ENCODE measurements at places on chromosomes 7 and 10.

DNA sequence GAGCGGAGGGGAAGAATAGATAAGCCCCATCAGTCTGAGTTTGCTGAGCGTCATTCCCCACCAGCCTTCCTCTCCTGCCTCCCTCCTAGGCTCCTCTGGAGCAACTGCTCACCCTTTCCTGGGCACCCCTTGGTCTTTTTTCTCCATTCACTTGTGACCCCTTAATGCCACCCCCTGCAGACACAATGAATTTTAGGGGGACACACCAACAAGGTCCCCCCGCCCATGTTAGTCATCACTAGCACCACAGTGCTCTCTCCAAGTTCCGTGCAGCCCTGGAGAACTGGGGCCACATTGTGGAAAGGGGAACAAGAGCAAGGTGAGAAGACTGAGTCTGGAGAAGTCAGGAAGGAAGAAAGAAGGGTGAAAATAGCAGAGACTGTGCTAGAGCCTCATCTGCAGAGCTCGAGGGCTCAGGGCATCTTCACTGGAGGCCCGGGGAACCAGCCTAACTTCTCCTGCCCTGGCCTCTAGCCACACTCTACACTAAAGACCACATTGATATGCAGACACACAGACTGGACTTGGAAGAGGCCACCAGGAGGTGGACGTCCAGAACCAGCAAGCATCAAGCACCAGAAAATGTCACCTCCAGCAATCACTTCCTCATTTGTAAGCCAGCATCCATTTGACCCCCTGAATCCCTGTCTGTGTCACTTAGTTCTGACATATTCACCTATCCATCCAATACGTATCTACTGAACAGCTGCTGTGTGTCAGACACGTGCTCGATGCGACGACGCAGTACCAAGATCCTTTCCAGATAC lies 17.5 kb downstream of the RGR start:
- DNase-seq, result no peak

GRCh38 chr7:67484244-67484751 lies 487.7 kb downstream of the TYW1 start:
- no peak for DNase-seq

DNA sequence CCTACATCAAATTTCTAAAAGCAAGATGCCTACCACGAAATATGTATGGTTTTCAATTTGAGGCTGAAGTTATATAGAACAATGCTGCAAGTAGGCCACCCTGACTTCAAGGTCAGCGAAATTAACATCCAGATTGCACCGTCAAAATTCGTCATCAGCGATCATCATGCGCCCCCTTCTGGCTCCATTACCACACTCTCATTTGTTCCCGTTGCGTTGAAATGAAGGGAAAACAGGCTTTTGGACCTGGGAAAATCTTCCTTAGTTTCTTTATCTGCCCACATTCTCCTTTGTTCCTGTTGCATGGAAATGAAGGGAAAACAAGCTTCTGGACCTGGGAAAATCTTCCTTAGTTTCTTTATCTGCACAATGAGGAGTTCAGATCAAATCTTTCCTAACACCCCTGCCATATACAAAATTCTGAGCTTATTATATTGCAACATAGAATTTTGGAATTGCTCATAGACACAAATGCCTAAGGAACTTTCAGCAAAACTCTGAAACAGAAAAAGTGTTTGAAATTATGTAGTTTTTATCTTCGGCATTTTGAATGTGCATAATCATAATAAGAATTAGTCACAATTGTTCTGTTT lies 98.2 kb upstream of the PRKCQ start:
- DNase-seq, result peak; percentile 31

DNA sequence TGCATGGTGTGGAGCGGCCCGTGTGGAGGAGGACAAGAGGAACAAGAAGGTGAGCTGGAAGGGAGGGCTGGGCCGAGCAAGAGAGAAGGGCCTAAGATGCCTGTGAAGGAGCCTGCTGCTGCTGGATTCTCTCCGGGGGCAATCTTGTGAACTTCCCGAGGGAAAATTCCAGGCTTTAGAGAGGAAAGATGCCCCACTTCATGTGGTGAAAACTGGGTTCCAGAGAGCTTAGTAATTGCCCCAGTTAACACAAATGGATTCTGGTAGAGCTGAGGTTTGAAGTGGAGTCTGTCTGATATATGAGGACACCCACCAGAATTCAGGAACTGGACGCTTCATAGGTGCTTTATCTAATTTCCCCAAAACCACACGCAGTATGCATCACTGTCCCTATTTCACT lies 114.1 kb upstream of the ZMIZ1 start:
- DNase-seq, result no peak

DNA sequence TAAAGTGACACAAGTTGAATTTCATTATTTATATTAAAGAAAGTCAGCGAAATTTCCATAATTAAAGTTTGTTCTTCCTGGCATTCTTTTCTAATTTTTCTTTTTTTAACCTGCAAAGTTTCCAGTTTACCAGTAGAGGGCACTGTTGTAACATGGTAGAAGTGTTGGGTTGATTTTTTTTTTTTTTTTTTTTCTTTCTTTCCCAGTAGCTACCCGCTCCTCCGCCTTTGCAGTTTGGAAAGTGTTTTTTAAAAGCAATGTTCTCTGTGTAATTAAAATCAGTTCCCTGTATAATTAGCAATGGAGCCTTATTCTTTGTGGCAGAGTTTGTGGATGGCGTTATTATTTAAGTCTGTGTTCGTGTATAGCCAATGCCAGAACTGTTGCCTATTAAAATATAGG lies 53.7 kb downstream of the TAF3 start:
- DNase-seq, result no peak

GRCh38 chr10:113441220-113441619 lies 111.6 kb upstream of the HABP2 start:
- no peak for DNase-seq

GRCh38 chr7:131364767-131365344 lies 37.2 kb downstream of the MKLN1 start:
- DNase-seq, result no peak

GRCh38 chr7:35754741-35755140 lies 46.1 kb upstream of the SEPTIN7 start:
- DNase-seq, result no peak

GRCh38 chr10:89867964-89868363 lies 166.6 kb downstream of the KIF20B start:
- no peak for DNase-seq

DNA sequence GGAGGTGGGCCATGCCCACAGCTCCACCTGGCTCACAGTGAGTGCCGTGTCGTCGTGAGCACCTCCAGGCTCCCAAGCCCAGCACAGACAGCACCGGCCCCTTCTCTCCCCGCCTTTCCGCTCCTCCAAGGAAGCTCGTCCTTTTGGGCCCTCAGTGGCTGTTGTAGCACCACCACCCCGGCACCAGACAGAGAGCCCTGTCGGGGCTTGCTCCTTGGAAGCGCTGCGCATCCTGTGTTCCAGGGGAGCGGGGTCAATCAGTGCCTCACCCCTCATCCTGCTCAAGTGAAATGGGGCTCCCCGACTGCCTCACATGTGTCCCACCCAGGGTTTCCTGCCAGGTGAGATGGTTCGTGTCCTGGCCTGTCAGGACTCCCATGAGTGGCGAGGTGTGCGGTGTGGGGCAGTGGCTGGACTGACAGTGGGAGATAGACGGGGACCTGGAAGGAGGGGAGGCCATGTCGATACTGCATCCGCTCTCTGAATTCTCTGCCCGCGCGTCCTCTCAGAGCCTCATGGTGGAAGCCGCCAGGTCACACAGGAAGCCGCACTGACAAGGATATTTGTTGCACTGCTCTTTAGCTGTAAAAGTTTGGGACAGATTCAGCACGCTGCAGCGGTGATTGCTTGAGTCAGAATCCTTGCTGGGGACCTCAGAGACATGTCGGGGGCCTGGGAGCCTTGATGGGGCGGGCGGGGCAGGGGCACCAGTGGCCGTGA lies 107.1 kb downstream of the INPP5A start:
- DNase-seq, result no peak

DNA sequence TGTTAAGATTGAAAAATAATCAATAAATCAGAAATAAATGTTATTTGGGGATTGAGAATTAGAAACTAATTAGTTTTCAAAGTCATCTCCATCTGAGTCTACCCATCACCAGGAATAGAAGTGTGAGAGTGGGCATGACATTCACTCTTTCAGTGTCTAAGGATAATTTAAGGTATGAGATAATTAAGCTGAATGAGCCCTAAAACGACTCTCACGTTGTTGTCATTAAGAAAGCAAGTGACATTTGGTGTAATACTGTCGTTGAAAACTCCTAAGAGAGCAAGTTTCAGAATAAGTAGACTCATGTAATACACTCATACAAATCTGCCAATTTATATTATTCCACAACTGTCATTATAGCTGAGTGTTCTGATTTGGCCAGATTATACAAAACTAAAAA lies 7.1 kb downstream of the AGMO start:
- DNase-seq, result no peak

DNA sequence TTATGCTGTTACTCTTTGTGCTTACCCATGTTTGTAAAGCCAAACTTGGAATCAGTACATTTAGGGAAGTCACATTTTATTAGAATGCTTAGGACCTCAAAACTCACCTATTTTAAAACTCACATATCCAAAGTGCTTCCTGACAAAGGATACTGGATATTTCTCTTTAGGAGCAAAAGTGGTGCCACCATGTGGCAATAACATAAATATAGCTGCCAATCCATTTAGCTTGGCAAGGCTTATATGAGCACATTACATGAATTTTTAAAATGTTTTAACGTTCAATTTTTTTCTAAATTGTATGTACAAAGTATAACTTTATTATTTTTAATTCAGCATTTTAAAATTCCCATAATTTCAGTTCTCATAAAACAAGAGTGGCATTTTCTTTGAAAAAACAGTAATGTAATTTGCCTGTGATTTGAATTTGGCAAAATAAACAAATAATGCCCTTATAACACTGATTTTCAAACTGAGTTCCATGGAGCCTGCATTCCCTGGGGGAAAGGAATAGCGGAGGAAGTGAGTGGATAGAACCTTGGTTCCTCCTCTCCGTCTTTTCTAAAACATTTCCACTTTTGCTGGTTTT lies 75.4 kb downstream of the HDAC9 start:
- DNase-seq, result no peak

GRCh38 chr7:31373337-31374289 lies 33.1 kb upstream of the NEUROD6 start:
- DNase-seq, result no peak

DNA sequence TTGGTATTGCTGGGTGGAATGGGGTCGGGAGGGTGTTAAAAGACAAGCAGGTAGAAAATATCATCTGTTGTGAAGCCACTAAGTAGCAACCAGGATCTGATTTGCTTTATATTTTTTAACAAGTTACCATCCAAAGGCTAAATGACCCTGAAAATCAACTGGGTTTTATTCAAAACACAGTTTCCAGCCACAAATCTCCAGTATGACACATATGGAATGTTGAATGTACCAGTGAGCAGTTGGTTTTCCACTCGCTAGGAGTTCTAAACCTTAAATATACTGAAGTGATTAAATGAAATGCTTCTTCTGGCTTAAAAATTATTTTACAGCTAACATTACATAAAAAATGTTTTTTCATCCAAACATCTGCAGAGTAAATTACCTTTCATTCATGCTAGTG lies 112.5 kb downstream of the PDE1C start:
- no peak for DNase-seq

GRCh38 chr10:95544783-95545500 lies 16.2 kb downstream of the SORBS1 start:
- DNase-seq, result no peak

DNA sequence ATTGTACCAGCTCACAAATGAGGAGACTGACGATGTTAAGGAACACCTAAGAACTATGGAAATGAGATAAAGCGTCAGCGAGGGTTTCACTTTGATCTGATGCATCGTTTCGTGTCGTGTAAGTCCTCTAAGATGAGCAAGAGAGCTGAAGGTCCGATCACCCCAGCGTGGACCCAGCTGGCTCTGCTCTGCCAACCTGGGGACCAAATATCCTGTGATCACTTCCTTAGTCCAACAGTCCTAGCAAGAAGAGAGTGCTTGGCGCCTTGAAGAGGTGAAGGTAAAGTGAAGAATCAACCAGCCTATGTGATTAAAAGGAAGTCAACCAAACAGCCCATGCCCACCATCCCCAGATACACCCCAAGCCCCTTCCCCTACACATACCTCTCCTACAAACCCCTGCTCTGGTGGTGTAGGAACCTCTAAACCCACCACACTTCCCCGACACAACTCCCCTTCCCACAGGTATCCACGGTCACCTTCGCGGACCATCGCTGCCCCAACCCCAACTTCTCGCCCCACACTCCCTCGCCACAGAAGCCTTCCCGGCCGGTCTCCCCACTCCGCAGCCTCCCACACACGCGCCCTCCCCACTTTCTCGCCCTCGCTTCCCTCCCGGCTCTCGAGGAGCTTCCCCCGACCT lies 722 bp downstream of the UPF2 start:
- DNase-seq, result no peak

GRCh38 chr10:116029826-116030225 lies 243.2 kb downstream of the GFRA1 start:
- DNase-seq, result no peak

DNA sequence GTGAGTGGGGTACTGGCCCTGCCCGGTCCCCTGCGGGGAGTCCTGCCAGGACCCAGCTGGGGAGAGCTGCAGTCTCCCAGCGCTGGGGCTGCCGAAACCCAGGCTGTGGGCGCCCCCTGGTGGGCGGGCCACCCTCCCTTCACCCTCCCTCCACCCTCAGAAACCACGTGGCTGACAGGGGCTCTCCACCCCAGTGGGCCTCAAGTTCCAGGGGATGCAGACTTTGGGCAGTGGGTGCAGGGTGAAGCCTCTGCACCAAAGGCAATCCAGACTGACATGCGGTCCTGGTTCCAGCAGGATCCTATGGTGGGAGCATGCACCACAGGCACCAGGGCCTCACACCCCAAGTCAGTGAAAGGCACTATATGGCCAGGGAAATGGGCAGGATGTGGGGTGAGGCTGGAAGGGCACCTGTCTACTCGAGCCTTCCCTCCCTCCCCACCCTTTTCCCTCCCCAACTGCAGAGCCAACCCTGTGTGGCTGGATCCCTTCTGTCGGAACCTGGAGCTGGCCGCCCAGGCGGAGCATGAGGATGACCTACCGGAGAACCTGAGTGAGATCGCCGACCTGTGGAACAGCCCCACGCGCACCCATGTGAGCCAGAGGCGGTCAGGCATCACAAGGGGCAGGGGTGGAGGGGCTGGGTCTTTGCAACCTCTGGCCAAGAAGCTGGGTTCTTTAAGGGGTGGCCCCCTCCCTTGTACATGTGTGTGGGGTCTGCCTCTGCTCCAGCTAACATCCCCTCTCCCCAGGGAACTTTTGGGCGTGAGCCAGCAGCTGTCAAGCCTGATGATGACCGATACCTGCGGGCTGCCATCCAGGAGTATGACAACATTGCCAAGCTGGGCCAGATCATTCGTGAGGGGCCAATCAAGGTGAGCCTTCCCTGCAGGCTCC lies 38.8 kb downstream of the PSAP start:
- DNase-seq, result peak; percentile 66

GRCh38 chr10:43086321-43086942 lies 9.6 kb downstream of the RET start:
- DNase-seq, result no peak

GRCh38 chr10:110392868-110393740 lies 88.4 kb upstream of the SMNDC1 start:
- DNase-seq, result no peak

GRCh38 chr7:1645071-1645409 lies 25.0 kb upstream of the ELFN1 start:
- DNase-seq, result no peak

- DNase-seq, result no peak
Observed at GRCh38 chr7:20543500-20543899, 72.0 kb upstream of the ABCB5 start.

All from stimulated activated CD8-positive, alpha-beta memory T cell treated with anti-CD3 and anti-CD28 coated beads, Interleukin-4, amount 100 ng/mL, for 1 hour (primary cell).